ENCODE measurements at places on chromosomes 16 and 17.

GRCh38 chr16:10308305-10309193, 77.3 kb upstream of the ATF7IP2 start:
- no peak for DNase-seq

- DNase-seq = no peak
Observed at GRCh38 chr17:50310455-50311111, 35.3 kb upstream of the XYLT2 start.

GRCh38 chr16:9556949-9557665, 465.7 kb downstream of the HAPSTR1 start:
- DNase-seq = no peak

GRCh38 chr17:78623541-78623940, 46.3 kb upstream of the DNAH17 start:
- DNase-seq = no peak

GRCh38 chr17:9432934-9433421, 142.6 kb downstream of the STX8 start:
- DNase-seq = no peak

- DNase-seq = no peak
Observed at GRCh38 chr16:88673716-88674379, 11.0 kb upstream of the MVD start.

- no peak for DNase-seq
Observed at GRCh38 chr17:32783602-32784001, 93.3 kb downstream of the MYO1D start.

- DNase-seq = no peak
Observed at GRCh38 chr16:89193576-89194293, 6.6 kb downstream of the SLC22A31 start.

DNA sequence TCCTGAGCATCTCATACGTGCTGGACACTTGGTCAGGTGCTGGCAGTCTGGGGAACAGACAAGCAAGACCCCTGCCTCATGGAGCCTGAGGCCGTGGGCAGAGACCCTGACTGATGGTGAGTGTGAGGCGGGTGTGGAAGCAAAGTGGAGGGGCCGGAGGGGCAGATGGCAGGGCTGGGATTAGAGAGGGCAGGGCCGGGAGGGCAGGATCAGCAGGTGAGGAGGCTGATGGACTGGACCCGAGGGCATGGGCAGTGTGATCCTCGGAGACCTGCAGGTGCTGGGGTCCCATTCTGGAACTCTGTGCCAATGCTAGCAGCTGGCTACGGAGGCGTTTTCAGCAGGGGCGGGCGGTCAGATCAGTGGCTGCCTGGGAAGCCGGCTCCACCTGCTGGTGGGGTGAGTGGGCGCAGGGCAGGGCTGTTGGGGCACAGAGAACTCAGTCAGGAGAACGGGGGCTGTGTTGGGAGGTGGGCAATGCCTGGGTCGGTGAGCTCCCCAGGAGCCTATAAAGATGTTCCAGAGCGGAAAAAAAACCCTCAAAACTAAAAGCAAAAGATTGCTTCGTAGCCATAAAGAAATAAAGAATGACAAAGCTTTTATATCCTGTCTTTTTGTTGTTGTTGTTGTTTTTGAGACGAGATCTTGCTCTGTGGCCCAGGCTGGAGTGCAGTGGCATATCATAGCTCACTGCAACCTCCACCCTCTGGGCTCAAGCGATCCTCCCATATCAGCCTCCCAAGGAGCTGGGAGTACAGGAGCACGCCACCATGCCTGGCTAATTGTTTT, 8.9 kb upstream of the C16orf74 start:
- no peak for DNase-seq

- no peak for DNase-seq
Observed at GRCh38 chr17:34909040-34909439, 52.2 kb downstream of the CCT6B start.

DNA sequence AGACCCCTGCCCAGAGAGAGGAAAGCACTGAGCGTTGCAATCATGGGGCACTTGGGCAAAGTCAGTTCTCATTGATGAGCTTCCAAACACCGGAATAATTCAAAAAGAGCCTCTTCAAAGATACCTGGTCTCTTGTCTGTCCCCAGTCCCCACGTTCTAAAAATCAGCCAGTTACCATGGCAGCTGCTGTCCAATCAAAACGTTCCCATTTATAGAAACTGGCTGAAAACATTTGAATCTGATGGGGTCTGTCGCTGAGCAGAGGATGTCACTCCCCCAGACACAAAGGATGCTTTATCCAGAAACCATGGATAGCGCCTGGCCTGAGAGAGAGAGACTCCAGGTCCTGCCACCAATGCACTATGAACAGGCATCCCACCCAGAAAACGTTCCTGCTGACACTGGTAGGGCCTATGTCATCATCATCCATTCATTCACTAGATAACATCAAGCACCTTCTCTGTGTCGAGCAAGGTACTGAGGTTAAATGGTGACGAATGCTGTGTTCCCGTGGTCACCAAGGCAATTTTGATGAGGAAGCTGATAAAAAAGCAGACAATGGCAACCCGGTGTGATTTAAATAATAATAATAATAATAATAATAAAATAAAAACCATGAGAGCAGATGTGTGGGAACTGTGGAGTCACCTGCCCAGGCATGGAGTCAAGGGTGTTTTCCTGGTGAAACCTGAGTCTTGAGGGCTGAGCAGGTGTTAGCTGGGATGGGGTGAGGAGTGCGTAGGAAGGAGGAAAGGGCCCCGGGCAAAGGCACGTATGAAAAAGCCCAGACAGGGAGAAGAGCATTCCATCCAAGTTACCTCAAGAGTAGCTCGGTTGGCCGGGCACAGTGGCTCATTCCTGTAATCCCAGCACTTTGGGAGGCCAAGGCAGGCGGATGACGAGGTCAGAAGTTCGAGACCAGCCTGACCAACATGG, 19.0 kb upstream of the CALB2 start:
- DNase-seq = no peak

DNA sequence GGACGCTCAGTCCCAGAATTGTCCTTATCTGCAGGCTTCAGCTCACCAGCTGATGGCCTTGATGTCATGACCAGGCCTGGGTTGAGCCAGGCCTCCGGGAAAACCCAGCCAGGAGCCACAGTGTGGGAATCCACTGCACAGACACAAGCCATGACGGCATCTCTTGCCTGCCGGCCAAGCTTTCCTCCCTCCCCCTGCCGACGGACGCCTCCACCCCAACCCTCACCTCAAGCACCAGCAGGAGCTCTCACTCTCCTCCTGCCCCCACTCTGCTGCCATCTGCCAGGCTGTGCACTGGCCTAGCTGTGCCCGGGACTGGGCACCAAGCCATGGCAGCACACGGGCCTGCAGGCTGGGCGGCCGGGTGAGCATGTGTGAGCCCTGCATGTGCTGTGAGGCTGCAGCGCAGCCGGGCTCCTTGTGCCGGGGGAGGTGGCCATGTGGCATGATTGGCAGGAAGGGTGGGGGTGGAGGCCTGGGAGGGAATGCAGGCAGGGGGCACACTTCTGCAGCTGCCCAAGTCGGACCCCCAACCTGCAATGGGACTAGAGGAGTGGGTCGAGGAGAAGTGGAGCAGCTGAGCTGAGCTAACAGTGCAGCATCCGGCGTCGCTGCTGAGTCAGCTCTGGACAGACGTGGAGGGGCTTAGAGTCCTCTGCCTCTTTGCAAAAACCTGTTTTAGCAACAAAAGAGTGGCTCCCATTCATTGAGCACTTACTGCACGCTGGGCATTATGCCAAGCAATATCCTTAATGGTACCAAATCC, 268.5 kb downstream of the CBLN1 start:
- no peak for DNase-seq

- DNase-seq = no peak
Observed at GRCh38 chr16:17446661-17447060, 24.1 kb downstream of the XYLT1 start.

GRCh38 chr17:68514831-68515635, 2.8 kb downstream of the PRKAR1A start:
- DNase-seq = no peak

GRCh38 chr16:72788269-72788809, 259.6 kb downstream of the ZFHX3 start:
- no peak for DNase-seq

DNA sequence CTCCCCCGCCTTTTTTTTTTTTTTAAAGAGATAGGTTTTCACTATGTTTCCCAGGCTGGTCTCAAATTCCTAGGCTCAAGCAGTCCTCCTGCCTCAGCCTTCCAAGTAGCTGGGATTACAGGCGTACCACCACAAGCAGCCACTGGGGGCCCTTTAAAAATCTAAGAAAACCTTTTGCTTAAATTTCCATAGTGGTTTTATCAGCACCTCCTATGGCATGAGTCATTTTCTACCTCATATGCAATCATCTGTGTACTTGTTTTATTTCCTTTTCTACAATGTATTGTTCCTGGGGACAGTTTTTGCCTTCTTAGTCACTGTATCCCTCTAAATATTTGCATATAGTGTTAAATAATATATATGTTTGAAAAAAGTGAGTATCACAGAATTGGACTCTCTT, 29.2 kb downstream of the GNA13 start:
- DNase-seq = no peak

GRCh38 chr17:50947782-50948543, 81.8 kb upstream of the TOB1 start:
- no peak for DNase-seq

GRCh38 chr17:30188211-30188939, 47.1 kb downstream of the SLC6A4 start:
- no peak for DNase-seq

GRCh38 chr16:26712876-26713275, 353.9 kb upstream of the C16orf82 start:
- no peak for DNase-seq

DNA sequence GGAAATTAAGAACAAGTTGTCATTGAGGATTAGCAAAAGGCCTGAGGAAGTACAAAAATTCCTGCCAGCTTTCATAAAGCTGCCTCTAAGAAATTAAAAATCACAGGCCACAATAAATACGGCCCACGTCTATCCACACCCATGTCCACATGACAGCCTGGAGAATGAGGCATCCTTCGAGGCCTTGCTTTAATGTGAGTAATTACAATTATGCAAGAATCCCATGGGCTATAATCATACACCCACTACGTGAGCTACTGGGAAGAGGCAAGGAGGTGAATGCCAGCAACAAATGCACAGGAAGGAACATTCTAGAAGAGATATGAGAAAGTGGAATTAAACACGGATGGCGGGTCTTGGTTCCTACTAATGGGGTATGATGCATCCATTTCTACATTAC, 65.4 kb upstream of the ZFHX3 start:
- no peak for DNase-seq

- no peak for DNase-seq
Observed at GRCh38 chr17:59510611-59511010, 54.8 kb upstream of the DHX40 start.

GRCh38 chr17:71656964-71657858, 463.6 kb upstream of the SOX9 start:
- no peak for DNase-seq

- DNase-seq = no peak
Observed at GRCh38 chr16:2205967-2206313, 686 bp downstream of the MLST8 start.

- no peak for DNase-seq
Observed at GRCh38 chr16:83685615-83686165, 122.1 kb upstream of the HSBP1 start.

DNA sequence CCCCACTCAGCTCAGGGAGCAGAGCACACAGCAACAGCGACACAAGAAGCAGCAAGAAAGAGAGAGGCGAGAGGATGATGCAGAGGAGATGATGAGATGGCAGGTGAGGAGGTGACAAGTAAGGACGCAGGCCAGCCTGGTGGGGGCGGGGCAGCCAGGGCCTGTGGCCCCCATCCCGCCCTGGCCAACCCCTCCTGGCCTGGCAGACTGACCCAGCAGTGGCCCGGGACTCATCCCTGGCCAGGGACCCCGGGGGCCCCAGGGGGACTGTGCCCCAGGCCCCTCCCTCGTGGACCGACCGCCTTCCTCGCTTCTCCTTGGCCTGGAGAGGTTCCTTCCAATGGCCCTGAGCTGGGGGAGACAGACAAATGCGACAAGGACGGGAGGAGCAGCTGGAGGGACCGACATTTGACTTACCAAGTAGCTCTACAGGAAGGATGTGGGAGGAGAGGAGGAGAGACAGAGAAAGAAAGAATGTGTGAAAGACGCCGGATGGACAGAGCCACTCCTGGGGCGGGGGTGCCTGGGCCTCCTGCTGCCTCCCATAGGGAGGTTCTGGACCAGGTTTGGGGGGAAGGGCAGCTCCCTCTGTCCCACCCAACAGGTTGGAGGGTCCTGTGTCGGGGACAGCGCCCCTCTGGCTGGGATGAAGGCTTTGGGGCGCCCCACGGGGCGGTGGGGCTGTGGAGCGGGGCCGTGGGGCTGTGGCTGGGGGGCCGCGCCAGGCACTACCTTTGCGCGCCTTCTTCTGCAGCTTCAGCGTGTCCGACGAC, 6.8 kb downstream of the MTSS2 start:
- DNase-seq = no peak

GRCh38 chr16:66058172-66058691, 308.3 kb upstream of the CDH5 start:
- DNase-seq = no peak

DNA sequence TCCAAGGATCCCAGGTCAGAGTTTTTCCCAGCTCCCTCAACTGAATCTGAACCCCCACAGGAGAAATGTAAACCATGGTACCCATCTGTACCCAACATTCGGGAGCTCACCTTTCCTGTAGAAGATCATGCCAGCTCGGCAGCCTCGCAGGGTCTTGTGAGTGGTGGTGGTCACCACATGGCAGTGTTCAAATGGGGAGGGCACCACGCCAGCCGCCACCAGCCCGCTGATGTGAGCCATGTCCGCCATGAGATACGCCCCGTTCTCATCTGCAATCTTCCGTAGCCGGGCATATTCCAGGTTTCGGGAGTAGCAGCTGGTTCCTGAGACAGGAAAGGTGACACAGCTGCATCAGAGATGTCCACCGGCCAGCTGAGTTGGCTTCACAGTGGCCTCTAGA, 23.4 kb downstream of the SHMT1 start:
- DNase-seq = no peak

GRCh38 chr16:73062743-73063733, 15.1 kb upstream of the ZFHX3 start:
- no peak for DNase-seq

DNA sequence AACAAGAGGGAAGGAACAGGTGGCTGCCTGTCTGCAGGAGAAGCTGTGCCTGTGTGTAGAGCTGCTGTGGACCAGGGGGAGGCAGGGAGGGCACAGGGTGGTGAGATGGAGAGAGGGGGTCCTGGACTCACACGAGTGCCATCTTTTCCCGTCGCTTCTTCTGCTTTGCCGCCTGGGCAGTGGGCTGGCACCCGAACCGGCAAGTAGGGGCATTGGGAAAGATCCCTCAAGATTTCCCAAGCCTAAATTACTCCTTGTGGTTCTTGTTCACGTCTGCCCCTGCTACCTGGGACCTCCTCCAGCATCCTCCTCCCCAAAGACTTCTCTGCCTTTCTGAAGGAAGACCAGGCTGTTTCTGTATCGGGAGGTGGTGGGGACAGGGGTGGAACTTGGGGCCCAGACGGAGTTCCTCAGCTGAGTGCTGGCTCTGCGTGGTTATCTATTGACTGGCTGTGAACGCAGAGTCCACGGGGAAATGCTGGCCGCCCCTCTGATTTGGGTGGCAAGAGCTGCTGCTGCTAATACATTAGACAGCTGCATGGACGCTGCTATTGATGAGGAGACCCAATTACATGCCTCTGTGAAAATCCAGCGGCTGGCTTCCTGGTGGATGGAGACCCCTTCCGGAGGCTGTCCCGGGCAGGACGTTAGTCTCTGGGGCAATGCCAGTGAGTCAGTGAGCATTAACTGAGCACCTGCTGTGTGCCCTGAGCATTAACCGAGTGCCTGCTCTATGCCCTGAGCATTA, 114.5 kb downstream of the OR1D5 start:
- DNase-seq = no peak

GRCh38 chr17:48023400-48024148, 14.0 kb downstream of the COPZ2 start:
- DNase-seq = no peak
